Sigmoid colon (tissue), 7 donors: ENCODE measurements at places on chromosomes 3 and 15. TPM values are rescaled to one million over a fixed set of nuclear protein-coding genes. Genes with fewer than 3 reads are reported as not detected.
A peak's percentile ranks its signal among the peaks of the same experiment; 100 is the strongest.

UROC1 gene
- not detected for total RNA-seq

EXD1 gene
- not detected for total RNA-seq

RETNLB gene
- total RNA-seq = not detected

SLC27A2 gene
- not detected for total RNA-seq

QTRT2 gene
- total RNA-seq = 12.5 TPM

CISH gene
- 6.4 TPM for total RNA-seq

GRCh38 chr3:190321789-190322603, at the start of gene CLDN1:
TSS of gene CLDN1 (minus strand) at chr3:190322446. CDS start at chr3:190322206, 240 bp downstream.
- peak; percentile 88 for DNase-seq
